DMS79 (cell line): ENCODE measurements at places on chromosomes 1 and 21.

DNA sequence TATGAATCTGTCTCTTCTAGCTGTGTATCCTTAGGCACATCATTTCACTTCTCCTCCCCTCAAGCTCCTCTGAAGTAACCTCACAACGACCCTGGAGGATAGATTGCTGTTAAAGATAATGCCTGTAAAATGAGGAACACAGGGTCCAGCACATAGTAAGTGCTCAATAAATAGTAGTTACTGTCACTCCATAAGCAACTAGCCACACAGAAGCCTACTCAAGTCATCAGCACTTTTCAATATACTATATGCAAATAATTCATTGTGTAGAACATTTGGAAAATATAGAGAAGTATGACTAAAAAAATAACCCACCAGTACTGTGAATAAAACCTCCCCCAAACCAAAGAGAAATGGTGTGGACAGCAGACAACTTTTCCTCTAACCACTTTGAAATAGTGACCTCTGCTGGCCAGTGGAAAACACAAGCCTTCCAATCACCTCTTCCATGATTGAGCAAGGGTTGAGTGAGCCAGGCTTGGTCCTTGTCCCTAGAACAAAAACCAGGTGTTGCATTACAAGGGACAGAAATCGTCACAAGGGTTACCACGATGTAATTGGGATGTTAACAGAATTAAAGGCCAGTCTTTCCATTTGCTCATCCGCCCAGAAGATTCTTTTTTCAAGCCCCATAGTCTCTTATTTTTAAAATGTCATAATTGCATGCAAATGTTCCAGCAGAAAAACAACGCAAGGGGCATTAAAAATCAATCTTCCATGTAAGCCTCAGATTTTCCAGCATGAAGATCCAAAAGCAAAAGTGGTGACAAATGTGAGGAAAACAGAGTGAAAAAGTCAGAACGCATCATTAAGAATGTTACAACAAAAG, 15.7 kb upstream of the GLIS1 start:
- peak; percentile 3 for DNase-seq

- DNase-seq, result no peak
Observed at GRCh38 chr1:15063346-15063745, 90.2 kb upstream of the TMEM51 start.

DNA sequence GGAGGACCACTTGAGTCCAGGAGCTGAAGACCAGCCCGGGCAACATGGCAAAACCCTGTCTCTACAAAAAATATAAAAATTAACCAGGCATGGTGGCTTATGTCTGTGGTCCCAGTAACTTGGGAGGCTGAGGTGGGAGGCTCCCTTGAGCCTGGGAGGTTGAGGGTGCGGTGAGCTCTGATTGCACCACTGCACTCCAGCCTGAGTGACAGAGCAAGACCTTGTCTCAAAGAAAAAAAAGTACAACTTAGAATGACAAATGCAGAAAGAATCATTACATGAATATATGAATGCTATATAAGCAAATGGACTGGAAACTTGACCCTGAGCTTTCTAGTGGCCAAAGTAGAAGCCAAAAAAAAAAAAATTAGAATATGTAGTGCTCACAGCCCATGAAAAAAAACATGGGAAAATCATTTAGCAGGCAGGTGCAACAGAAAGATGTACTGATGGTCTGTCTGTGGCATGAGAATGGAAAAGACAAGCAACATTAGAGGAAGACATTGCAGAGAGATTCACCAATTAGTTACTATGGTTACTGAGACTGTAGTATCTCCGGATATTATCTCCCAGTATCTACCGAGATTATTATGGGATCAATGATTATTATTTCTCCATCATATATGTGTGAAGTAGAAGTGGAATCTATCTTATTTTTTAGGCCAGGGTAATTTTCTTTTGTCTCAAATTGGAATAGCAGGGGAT, 19.2 kb downstream of the ELAPOR1 start:
- no peak for DNase-seq

DNA sequence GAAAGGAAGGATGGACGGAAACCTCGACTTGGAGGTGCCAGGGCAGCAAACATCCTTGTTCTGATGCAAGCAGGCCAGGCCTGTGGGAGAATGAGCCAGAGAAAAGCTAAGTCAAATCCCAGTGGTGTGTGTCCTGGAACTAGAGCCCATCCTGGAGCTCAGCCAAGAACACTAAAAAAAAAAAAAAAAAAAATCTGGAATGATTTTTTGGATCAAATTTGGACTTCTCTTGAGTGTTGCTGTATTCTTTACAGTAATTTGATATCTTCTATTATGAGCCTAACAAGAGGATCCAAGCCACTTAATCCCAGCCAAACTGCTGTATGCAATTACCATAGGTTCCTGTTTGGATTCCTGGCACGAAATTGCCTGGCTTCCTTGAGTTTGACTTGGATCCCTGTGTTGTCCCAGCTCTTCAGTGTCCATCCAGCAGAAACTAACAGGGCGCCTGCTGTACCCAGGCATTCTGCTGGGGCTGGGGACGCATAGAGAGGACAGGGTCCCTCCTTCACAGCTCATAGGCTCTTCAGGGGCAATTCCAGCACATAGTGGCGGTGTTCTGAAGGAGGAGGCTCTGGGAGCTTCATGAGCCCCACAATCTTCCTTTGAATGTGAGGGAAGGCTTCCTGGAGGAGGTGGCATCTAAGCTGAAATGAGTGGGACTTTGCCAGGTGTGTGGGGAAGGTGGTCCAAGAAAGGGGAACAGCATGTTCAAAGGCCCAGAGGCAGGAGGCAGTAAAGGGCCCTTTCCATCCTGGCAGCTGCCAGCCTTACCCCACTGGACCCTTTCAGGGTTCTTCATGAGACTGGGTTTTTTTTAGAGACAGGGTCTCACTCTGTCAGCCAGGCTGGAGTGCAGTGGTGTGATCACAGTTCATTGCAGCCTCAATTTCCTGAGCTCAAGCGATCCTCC, 24.7 kb downstream of the EPHX1 start:
- DNase-seq, result peak; percentile 72

- DNase-seq, result no peak
Observed at GRCh38 chr1:25651036-25651640, 34.5 kb downstream of the MAN1C1 start.

- peak; percentile 7 for DNase-seq
Observed at GRCh38 chr1:206470692-206471414, 577 bp downstream of the IKBKE start.

DNA sequence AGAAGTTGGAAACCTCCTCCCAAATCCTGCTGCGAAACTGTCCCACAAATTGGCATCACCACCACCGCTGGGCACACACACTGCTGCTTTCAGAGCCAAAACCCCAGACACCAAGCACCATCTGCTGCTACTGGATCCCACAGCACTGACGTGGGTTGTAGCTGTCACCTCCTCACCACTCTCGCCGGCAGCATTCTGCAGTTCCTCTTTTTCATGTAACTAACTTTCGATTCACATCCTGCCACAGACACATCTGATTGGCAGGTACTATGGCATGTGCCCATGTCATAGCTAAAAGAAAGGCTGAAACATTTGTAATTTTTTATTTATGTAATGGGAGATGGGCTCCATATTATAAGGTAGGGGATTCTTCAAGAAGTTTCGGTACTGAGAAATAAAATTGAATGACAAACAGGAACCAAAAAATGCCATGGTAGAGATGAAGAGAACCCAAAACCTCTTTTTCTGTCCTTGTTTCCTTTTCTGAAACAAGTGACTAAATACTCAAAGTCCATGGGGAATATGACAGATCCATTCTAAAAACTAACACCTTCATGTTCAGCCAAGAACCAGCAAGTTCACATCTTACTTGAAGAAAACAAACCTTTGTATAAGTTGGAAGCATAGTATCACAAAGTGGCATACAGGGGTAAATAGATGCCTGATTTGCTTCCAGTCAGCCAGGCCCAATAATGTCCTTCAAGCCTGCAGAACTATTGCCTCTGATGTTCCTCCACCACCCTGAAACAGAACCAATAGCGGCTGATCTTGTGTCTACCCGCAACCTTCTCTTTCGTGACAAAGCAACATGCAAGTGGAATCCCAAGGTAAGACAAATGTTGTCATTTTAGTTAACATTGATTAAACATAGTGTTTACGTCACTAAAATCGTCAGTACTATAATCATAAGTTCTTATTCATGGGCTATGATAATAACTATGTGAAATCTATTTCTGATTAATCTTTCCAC, 26.6 kb upstream of the RGS13 start:
- no peak for DNase-seq

DNA sequence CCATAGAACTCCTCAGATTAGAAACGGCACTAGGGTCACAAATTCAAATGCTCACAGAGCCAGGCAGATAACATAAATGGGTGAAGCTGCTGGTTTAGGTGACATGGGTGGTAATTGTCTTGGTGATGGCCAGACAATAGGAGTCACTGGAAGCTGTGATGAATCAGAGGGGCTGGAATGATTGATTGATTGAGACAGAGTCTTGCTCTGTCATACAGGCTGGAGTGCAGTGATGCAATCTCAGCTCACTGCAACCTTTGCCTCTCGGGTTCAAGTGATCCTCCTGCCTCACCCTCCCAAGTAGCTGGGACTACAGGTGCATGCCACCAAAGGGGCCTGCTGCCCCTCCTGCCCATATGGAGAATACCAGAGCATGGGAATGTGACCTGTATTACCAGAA, 63.0 kb downstream of the HIVEP3 start:
- DNase-seq, result no peak

- peak; percentile 71 for DNase-seq
Observed at GRCh38 chr1:157045250-157046218, at the start of gene ARHGEF11. ARHGEF11 (minus strand) TSS chr1:157045742; CDS start chr1:157044330, 1,412 bp downstream.

DNA sequence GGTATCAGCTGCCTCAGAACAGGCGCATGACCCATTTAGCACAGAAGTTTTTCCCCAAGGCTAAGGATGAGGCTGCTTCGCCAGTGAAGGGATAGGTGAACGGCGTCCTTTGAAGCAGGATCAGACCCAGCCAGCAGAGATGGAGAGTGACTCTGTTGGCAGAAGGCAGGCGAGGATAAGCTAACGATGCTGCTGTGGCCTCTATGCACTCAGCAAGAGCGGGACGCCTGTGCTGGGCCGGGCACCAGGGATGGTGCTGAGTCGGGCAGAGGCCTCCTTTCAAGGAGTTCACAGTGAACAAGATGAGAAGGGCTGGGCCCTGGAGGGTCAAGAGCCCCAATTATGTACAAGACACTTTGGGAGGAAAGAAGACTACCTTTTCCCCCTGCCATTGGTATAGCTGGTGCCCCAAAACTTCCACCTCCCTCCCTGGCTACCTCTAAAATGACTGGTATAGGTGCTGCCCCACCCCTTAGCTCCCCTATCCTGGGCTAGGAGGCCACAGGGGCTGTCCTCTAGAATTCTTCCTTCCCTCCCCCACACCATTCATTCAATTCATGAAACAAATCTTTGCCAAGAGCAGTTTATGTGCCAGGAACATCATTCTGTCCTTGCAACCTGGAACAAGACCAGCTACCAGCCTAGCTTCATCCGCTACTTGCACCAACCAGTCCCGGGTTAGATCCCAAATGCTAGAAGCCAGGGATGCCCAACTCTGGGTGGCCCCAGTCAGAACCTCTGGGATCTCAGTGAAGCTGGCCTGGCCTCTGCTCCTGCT, 7.5 kb downstream of the XKR8 start:
- no peak for DNase-seq

- no peak for DNase-seq
Observed at GRCh38 chr1:246213036-246213435, 294.0 kb downstream of the SMYD3 start.

- DNase-seq, result no peak
Observed at GRCh38 chr1:166237675-166238074, 70.9 kb upstream of the FAM78B start.

DNA sequence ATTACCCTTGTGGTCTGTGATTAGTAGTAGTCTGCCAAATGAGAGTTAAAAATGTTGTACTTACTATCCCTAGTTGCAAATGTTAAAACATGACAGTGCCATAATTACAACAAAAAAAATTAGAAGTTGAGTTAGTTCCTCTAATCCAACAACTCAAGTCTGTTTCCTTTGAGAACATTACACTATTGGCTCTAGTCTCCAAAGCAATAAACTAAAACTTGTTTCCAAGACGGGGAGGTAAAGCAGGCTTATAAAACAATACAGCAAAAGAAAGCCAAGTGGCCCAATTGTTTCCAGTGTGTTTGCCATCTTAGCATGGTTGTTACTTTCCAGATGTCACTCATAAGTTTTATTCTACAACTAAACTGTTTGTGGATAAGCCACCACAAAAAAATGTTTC, 11.6 kb downstream of the KYAT3 start:
- no peak for DNase-seq

- peak; percentile 44 for DNase-seq
Observed at GRCh38 chr1:31765041-31765467, 914 bp upstream of the ADGRB2 start.

GRCh38 chr1:99084562-99084961, 79.9 kb upstream of the PLPPR5 start:
- no peak for DNase-seq

DNA sequence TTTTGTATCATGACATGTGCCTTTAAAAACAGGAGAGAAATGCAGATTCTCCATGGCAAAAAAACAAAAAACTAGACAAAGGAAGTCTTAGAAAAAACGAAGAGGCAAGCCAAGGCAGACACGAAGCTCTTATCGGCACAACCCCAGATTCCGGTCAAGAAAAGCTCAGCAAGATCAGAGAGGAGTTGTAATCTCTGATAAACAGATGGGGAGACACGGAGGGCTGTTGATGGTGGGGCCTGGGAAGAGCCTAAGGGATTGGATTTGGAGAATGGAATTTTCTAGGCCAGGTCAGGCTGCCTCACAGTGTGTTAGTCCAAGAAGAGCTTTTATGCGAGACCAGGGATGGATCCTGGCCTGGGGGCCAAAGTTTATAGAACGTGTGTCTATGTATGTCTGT, 96.2 kb upstream of the AKT3 start:
- DNase-seq, result no peak

DNA sequence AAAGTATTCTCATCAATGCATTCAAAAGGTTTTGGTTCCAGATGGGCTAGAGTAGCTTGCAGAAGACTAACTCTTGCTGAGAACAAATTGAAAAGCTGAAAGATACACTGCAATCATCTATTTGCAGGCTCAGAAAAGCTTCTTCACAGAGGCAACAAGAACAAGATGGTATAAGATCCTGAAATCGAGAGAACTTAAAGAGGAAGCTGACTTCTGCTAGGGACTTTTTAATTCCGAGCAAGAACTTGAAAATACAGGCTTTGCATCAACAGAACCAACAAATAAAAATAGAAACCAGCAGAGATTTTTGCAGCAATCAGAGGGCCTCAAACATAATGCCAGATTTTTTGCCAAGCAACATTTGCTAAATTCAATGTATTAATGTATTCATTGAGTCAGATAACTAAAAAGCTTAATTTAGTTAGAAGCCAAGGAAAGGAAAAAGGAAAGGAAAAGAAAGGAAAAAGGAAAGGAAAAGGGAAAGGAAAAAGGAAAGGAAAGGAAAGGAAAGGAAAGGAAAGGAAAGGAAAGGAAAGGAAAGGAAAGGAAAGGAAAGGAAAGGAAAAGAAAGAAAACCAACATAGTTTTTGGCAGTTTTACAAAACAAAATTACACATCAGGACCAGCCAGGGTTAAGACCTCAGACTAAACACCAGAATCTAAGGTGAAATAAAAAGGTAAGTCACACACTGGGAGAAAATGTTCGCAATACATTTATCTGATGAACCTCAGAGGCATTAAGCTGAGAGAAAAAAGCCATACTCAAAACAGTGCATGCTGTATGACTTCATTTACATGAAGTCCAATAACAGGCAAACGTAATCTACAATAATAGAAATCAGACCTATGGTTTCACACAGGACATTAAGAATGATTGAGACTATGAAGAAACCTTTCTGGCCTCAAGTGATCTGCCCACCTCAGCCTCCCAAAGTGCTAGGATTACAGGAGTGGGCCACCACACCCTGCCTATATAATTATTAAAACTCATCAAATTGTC, 42.6 kb downstream of the FAF1 start:
- DNase-seq, result no peak

GRCh38 chr1:67118191-67118590, 16.6 kb downstream of the C1orf141 start:
- no peak for DNase-seq
